ENCODE measurements at places on chromosomes 5 and 9. TPM values are rescaled to one million over a fixed set of nuclear protein-coding genes. Genes with fewer than 3 reads are reported as not detected.

The HAPLN1 gene
- total RNA-seq: not detected

The CFAP157 gene
- 0.22 TPM for total RNA-seq

The CER1 gene
- total RNA-seq: not detected

The SLC25A48 gene
- not detected for total RNA-seq

DNA sequence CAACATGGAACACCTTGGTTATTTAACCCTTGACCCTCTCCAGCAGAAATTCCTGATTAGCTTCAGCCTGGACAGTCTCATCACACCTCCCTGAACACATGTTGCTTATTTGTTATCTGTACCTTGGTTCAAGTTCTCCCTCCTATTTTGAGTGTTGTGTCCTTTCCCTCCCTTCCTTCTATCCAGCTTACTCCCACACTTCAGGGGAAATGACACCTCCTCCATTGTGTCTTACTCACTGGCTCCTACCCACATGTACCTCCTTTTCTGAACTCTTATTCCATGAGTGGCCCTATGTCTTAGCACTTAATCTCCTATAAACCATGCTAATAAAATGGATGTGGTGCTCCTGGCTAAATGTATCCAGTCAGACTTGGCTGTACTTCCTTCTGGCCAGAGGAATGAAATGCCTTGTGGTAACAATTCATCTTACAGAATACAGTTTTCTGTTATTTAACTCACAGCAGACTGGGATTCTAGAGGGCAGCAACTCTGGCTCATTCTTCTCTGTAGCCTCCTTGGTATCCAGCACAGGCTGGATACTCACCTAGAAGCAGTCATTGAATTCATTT lies 11.2 kb downstream of the LIX1 start:
- no peaks in the 10 kb centered on the region for H3K27me3 ChIP-seq
- H3K4me3 ChIP-seq: no peak overlapping the region
- H3K36me3 ChIP-seq: no peaks in the 10 kb centered on the region
- no peak for DNase-seq
- no peaks in the 10 kb centered on the region for H3K4me1 ChIP-seq
- H3K27ac ChIP-seq: no peak overlapping the region

- no peak for DNase-seq
- H3K27me3 ChIP-seq: no peaks in the 10 kb centered on the region
These were observed 380.7 kb upstream of the IRX1 start for GRCh38 chr5:3214838-3215374.

DNA sequence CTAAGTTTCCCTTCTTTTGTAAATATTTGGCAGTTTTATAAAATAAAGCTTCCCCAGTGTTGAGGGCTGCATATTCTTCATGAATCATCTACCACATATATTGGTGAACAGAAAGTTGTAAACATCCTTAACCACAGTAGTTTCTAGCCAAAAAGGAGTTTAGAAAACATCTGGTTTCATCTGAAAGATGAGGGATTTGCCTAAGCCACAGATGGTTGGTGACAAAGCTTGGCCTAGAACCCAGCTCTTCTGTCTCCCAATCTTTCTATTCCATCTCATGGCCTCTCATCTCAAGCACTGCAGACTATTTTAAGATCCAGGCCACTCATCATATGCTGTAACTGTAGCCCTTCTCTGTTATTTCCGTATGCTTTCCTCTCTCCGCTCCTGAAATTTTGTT lies 232.3 kb upstream of the TRPM3 start:
- no peaks in the 10 kb centered on the region for H3K27me3 ChIP-seq
- no peak overlapping the region for H3K27ac ChIP-seq
- H3K4me1 ChIP-seq: no peaks in the 10 kb centered on the region
- no peak for DNase-seq
- no peaks in the 10 kb centered on the region for H3K36me3 ChIP-seq

DNA sequence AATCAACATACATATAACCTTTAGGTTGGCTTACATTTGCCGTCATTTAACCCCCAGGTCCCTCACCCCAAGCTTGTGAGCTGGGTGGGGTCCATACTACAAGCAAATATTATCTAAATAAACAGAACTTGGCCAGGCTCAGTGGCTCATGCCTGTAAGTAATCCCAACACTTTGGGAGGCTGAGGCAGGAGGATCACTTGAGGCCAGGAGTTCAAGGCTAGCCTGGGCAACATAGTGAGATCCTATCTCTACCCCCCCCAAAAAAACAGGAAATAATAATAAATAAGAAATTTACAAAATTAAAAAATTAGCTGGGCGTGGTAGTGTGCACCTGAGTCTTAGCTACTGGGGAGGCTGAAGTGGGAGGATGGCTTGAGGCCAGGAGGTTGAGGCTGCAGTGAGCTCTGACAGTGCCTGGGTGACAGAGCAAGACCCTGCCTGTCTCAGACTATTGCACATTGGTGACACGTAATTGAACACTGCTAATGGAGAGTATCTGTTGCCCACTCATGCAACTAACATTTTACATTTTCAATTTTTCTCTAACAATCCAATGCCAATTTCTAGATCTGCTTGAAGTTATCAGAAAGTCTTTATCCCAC lies 18.9 kb downstream of the FNBP1 start:
- H3K27me3 ChIP-seq: no peaks in the 10 kb centered on the region
- no peak for DNase-seq
- no peak overlapping the region for H3K4me3 ChIP-seq
- H3K36me3 ChIP-seq: no peaks in the 10 kb centered on the region

- no peaks in the 10 kb centered on the region for H3K36me3 ChIP-seq
- DNase-seq: no peak
- H3K27ac ChIP-seq: no peak overlapping the region
- no peak overlapping the region for H3K4me3 ChIP-seq
These were observed 22.5 kb downstream of the FOXD1 start for GRCh38 chr5:73426034-73426433.

DNA sequence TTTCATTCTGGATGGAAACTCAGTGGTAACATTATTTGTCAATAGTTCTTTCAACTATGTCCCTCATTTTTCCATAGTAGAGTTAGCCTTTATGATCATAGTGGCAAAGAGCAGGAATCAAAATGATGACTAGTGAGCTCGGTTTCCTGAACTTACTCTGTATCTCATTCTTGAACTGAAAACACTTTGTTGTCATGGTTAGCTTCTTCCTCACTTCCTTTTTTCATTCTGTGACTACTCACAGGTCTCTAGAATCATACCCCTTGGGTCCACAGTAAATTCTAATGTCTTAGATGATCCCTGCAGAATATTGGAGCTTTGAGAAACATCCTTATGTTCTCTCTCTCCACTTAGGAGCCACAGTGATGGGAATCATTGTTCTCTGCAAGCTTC lies 29.4 kb upstream of the RECK start:
- no peaks in the 10 kb centered on the region for H3K36me3 ChIP-seq
- DNase-seq: no peak
- no peak overlapping the region for H3K27ac ChIP-seq
- H3K4me1 ChIP-seq: peaks cover 5% of the 10 kb centered on the region
- H3K4me3 ChIP-seq: no peak overlapping the region
